ENCODE measurements at places on chromosomes 1 and 21. TPM values are rescaled to one million over a fixed set of nuclear protein-coding genes. Genes with fewer than 3 reads are reported as not detected.

The A3GALT2 gene
- not detected for total RNA-seq

The OPTC gene
- not detected for total RNA-seq

The NPHP4 gene
- total RNA-seq = 14.5 TPM

DNA sequence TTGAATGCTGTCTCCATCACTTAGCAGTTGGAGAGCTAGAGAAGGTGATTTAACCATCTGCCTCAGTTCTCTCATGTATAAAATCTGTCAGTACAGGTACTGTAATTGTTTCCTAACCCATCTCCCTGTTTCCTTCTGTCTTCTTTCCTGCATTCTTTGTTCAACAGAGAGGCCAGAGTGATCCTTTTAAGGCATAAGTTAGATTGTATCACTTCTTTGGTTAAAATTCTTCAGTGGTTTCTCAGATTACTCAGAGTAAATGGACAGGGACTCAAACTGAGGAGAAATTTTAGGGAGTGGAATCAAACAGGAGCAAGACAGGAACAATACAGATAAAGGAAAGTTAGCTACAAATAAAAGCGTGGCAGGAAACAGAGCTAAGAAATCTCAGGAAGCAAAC is 45.2 kb upstream of the SSX2IP start:
- no peak for DNase-seq

DNA sequence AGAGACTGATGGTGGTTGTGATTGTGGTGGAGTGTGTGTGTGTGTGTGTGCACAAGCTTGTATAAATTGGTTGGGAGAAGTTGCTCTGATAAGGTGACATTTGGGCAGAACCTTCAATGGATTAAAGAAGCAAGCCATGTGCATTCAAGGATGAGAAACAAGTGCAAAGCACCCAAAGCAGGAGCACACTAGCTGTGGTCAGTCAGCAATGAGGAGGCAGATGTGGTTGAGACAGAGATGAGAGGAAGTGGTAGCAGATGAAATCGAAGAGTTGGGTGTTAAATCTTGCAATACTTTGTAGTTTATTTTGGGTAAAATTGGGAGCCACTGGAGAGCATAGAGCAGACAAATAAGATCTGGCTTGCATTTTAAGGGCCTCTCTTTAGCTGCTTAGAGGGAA is 4.4 kb upstream of the PGBD5 start:
- no peak for DNase-seq

The SLC6A17 gene
- total RNA-seq = 0.31 TPM

All from activated T-cell treated with anti-CD3 and anti-CD28 coated beads, Interleukin-2, amount 50 U/mL, for 72 hours (primary cell).